ENCODE measurements at places on chromosomes 6 and 20. TPM values are rescaled to one million over a fixed set of nuclear protein-coding genes. Genes with fewer than 3 reads are reported as not detected.

Gene SLC17A3
- polyA plus RNA-seq, result 0.79 TPM

Gene ZNF337
- polyA plus RNA-seq, result 25.4 TPM

Gene IL17A
- polyA plus RNA-seq, result not detected

GRCh38 chr20:49282584-49283171 is 4.8 kb upstream of the ZNFX1 start:
- no peak for DNase-seq

GRCh38 chr6:35259948-35260590 is 534 bp downstream of the ZNF76 start:
- DNase-seq, result no peak

DNA sequence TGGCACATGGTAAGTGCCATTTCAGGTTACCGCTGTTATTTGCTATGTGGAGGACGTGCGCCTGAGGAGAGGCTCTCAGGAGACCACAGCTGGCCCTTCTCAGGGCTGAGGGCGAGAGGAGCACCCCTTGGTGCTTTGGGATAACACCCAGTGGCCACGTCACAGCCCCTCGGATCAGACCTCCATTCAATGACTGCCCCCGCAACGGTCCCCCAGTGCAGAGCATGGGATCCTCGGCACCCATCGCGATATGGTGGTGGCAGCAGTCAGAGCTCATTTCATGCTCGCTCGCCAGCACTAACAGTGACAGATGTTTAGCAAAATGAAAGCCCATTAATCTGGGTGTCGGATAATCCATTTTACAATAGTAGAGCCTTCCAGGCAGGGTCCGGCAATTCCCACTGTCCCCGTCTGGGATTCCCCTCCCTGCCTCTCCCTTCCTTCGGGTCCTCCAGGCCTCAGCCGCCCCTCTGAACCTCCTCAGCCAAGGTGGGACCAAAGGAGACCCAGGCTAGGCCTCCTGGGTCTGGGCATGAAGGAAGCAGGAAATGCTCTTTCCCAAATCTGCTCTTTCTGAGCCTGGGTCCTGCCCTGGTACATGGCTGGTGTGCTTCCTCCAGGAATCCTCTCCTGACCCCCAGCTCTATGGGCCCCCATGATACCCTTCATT is 117.1 kb downstream of the GRM4 start:
- DNase-seq, result no peak

DNA sequence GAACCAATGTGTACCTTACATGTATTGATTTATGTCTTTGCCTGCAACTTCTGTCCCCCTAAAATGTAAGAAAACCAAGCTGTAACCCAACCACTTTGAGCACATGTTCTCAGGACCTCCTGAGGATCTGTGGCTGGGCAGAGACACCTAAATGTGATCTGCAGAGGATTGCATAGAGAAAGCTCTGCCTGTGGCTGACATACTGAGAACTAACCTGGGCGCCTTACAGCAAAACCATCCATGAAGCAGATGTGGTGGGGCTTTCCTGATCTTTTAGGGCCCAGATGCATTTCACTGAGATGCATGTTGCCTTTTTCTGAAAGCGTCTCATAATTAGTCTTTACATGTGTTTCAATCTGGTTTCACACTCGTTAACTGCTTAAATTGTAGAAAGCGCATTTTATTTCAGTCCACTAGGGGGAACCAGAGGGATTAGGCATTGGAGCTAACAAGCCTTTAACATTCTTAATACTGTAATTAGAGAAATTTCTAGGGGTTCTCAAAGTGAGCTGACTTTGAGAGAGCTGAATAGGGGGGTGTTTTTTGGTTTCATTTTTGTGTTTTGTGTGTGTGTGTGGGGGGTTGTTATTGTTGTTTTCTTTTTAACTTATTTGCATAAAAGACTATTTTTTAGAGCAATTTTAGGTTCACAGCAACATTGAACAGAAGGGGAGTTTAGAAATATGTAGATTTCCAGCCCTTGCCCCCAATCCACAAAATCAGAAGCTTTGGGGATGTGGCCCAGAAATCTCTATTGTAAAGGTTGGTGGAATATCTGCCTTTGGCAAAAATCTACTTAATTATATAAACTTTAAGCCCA is 50.9 kb upstream of the FAM184A start:
- peak; percentile 37 for DNase-seq

GRCh38 chr6:19470333-19470732 is 366.8 kb upstream of the ID4 start:
- DNase-seq, result no peak

DNA sequence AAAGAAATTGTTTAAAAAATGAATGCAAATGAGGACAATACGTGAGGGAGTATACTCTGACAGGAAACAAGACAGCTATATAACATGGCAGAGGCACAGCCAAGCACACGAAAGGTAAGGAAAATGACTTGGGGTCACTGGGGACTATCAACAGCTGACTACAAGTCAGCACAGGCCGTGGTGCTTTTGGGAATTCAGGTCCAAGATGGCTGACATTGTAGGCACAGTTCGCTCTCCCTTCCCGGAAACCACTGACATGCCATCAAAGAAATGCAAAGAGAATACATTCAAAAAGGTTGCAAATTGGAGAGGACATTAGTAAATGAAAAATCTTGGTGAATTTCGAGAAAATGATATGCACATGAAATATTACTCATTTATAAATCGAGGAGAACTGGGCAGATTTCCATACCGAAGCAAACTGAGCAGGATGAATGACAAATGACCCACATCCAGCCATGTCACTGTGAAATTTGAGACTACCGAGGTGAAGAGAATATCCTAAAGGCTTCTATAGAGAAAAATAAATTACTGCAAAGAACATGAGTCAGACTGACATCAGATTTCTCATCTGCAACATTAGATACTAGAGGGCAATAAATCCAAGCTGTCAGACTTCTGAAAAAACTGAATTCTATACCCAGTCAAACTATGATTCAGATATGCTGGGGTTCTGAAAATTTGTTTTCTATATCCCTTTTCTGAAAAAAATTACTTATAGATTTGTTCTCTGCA is 391.1 kb downstream of the BTBD9 start:
- DNase-seq, result no peak

- no peak for DNase-seq
Observed at GRCh38 chr6:150435832-150436231, 67.0 kb downstream of the IYD start.

DNA sequence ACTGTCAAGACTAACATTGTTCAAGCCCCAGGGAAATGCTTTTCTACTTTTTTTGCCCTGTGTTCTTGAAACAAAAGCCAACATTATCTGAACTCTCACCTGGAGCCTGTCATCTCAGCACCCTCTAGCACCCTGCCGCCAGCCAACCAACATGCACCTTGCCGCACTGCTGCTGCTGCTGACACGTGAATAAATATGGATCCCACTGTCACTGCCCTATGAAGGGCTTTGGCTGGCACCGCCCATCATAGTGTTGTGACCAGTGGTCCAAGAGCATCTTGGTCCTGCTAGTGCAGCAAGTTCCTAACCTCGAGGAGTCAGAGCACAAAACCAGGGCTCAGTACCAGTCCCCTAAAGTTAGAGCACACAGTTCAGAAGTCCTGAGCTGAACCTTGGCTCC is 41.6 kb downstream of the CENPW start:
- DNase-seq, result no peak
